ENCODE measurements at places on chromosomes 1 and 21. TPM values are rescaled to one million over a fixed set of nuclear protein-coding genes. Genes with fewer than 3 reads are reported as not detected.

NCAM2 gene
- 25.8 TPM for total RNA-seq

KCNK1 gene
- 6.5 TPM for total RNA-seq

GRCh38 chr1:111474106-111474505 lies 322 bp downstream of the C1orf162 start:
- H3K4me1 ChIP-seq, result peaks cover 14% of the 10 kb centered on the region
- peak overlapping the region; percentile 64 for H3K27ac ChIP-seq
- no peaks in the 10 kb centered on the region for H3K27me3 ChIP-seq
- peak overlapping the region; percentile 16 for H3K4me3 ChIP-seq

DNA sequence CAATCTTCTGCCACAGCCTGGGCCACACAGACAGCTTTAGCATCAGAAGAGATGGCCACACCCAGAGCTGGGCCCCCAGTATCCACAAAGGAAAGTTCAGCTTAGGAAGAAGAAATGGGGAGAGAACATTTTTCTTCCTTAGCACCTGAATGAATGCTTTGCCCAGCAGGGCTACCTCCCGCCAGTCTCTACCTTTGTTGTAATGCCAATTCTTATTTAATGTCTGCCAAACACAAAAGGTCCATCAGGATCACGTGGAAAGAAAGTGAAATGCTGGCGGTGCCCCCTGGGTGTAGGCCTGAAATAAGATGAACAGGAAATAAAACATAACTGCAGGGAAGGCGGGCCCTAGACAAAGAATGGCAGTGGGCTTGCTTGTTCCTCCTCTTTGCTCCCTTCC lies 125.6 kb downstream of the CACNA1E start:
- no peaks in the 10 kb centered on the region for H3K36me3 ChIP-seq
- DNase-seq, result no peak
- H3K4me3 ChIP-seq, result no peak overlapping the region
- no peaks in the 10 kb centered on the region for H3K27me3 ChIP-seq
- H3K27ac ChIP-seq, result no peak overlapping the region
- H3K4me1 ChIP-seq, result no peaks in the 10 kb centered on the region

GRCh38 chr1:107277022-107277421 lies 136.2 kb downstream of the NTNG1 start:
- no peaks in the 10 kb centered on the region for H3K4me1 ChIP-seq
- DNase-seq, result peak; percentile 19
- H3K27ac ChIP-seq, result no peak overlapping the region
- no peaks in the 10 kb centered on the region for H3K27me3 ChIP-seq
- H3K4me3 ChIP-seq, result no peak overlapping the region

GRCh38 chr1:153795934-153796785 lies 21.0 kb downstream of the SLC27A3 start:
- no peak overlapping the region for H3K4me3 ChIP-seq
- DNase-seq, result no peak
- no peaks in the 10 kb centered on the region for H3K36me3 ChIP-seq
- no peaks in the 10 kb centered on the region for H3K4me1 ChIP-seq
- peaks cover 15% of the 10 kb centered on the region for H3K27me3 ChIP-seq
- no peak overlapping the region for H3K27ac ChIP-seq

- H3K4me3 ChIP-seq, result no peak overlapping the region
- H3K27me3 ChIP-seq, result no peaks in the 10 kb centered on the region
- DNase-seq, result no peak
- H3K36me3 ChIP-seq, result no peaks in the 10 kb centered on the region
- H3K27ac ChIP-seq, result no peak overlapping the region
- no peaks in the 10 kb centered on the region for H3K4me1 ChIP-seq
Observed at GRCh38 chr1:121444096-121444495, 259.3 kb downstream of the SRGAP2C start.

- H3K4me3 ChIP-seq, result no peak overlapping the region
- no peaks in the 10 kb centered on the region for H3K36me3 ChIP-seq
- H3K4me1 ChIP-seq, result no peaks in the 10 kb centered on the region
- no peak for DNase-seq
Observed at GRCh38 chr1:147747966-147748365, 12.4 kb downstream of the GJA5 start.

- no peak overlapping the region for H3K27ac ChIP-seq
- H3K36me3 ChIP-seq, result no peaks in the 10 kb centered on the region
- H3K27me3 ChIP-seq, result no peaks in the 10 kb centered on the region
- no peak for DNase-seq
- no peak overlapping the region for H3K4me3 ChIP-seq
Observed at GRCh38 chr21:35168735-35169134, 119.6 kb upstream of the RUNX1 start.

DNA sequence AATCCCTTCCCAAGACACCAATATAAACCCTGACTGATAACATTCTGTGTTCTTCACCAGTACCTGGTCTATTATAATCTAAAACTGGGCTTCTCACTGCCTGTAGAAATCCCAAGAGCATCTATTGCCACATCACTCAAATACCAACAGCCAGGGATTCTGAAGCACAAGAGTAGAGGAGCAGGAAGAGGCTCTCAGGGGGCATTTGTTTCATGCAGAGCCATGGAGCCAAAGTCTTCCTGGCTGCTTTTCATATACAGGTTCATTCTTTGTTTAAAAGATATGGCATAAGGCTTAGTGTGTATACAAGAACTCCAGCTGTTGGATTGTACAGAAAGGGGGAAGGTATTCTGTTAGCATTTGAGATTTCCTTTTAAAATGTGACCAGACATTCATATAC lies 38.2 kb upstream of the USH2A start:
- H3K27ac ChIP-seq, result no peak overlapping the region
- no peaks in the 10 kb centered on the region for H3K4me1 ChIP-seq
- H3K4me3 ChIP-seq, result no peak overlapping the region
- no peaks in the 10 kb centered on the region for H3K36me3 ChIP-seq

DNA sequence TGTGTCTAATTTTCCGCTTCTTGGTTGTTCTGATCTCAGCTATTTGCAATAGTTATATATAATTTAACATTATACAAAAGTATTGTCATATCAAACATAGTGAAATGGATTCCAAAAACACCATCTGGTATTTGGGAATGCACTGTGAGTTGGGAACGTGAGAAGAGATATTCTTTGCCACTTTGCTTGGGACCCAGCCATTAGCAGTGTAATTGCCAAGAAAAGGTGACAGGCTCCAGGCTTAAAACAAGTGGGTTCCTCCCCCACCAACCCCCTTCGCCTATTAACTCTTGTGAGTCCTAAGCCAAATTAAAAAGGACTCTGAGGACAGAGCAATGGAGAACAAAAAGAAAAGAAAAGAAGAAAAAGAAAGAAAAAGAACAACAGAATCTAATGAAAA lies 186.7 kb upstream of the NFIA start:
- no peaks in the 10 kb centered on the region for H3K27me3 ChIP-seq
- no peak overlapping the region for H3K4me3 ChIP-seq
- no peaks in the 10 kb centered on the region for H3K4me1 ChIP-seq
- no peak overlapping the region for H3K27ac ChIP-seq
